Stimulated activated CD8-positive, alpha-beta memory T cell treated with anti-CD3 and anti-CD28 coated beads, Interleukin-2, amount 100 ng/mL, for 48 hours (primary cell): ENCODE measurements at places on chromosomes 5 and 9.

DNA sequence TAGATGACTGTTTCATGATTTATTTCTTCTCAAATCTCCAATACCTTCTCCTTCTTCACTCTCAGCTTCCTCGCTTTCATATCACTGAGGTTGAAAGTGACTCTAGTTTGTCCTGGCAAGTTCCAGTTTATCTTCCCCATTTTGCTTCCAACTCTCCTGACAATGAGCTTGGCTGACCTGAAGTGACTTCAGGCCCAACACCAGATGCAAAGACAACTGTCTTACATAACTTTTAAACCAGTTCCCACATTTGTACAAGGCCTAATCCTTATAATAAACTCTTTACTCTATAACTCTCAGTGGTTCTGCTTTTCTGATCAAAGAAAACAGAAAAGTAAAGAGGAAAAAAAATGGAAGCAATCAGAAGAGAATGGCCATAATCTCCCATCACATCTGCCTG, 22.0 kb downstream of the GNG10 start:
- no peak for DNase-seq

DNA sequence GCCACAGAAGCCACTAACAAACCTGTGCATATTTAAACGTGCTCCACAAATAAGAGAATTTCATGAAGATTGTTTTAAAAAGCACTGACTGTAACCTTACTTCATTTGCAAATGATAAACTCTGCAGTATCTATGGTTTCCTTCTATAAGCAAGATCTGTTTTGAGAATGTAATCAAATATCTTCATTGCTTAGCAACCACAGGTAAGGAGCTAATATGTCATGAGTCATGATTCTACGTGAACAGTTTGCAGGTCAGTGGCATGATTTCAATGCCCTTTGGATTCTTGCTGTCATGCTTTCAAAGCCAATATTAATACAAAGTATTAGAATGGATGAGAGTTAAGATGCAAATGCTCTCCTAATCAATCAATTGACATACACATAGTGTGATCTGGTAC, 325.0 kb downstream of the EDIL3 start:
- DNase-seq, result no peak

DNA sequence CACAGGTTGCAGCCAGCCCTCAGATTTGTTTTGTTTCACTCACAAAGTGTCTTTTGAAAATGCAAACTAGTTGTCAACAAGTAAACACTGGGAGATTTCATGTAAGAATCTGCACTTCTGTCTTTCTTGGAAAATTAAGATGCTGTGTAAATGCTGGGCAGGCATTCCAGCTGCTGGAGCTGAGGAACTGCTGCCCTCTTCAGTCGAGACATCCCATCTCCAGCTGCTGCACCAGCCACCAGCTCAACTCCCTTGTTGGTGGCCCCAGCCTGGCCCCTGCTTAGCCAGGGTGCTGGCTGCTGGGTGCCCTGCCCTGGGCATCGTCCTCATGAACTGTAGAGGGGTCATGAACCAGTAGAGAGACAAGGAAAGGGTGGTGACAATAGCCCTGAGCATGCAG, 33.1 kb upstream of the AFAP1L1 start:
- DNase-seq, result no peak

GRCh38 chr5:143019614-143020515, 249.7 kb downstream of the ARHGAP26 start:
- DNase-seq, result no peak

GRCh38 chr5:59178482-59178881, 595.6 kb downstream of the RAB3C start:
- no peak for DNase-seq

DNA sequence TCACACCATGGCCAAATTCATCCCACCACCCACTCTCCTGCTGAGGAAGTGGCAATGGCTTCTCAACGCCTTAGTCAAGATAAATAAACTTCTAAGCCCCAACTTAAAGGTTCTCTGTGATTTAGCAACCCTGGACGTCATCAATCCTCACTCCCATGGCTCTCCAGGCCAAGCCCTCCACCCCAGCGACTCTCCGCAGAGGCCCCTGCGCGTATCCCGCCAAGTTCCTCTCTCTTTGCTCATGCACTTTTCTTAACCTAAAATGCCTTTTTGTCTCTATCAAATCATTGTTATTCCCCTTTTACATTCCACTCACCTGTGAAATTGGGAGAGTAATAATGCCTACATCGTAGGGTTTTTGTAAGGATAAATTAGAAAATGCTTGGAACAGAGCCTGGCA, 88.6 kb downstream of the NRG2 start:
- no peak for DNase-seq

DNA sequence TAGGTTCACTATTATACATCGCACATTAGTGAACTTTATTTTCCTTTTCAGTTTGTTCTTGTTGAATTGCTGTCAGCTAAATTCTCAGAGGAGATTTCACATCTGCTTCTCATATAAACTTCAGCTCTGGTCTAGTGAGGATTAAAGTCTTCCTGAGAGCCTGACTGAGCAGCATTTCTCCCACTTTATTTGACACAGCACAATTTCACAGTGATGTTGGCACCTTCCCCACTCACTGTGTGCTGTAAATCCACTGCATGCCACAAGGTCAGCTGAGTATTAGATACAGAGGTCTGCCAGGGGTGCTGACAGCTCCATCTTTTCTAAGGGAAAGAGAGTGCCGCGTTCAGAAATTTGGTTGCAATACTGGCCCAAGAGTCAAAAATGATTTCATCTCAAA, 567.4 kb downstream of the PRR16 start:
- DNase-seq, result no peak

DNA sequence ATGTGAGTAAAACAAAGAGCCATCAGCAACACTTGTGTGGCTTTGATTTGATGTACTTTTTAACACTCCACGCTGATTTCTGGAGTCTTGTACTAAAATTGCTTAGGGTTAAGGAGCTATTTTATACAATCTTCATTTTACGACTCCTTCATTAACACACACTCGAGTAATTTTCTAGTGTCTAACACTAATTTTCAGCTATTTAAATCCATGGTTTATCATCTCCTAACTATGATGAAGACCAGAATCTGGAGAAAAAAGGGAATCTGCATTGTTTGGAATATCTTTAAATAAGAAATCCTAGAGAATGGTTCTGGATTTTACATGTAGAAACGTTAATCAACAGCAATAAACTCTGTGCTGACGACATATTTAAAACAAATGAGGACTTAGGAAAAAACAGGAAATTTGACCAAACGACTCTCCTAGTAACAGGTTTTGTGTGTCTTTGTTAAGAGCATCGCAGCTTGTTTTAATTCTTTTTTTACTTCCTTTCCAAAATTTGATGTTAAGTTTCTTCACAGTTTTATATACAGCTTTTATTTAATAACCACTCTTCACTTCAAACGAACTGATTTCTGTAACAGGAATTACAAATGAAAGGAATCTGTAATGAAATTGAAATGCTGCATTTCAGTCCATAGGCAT, 138.5 kb downstream of the AOPEP start:
- no peak for DNase-seq

- DNase-seq, result peak; percentile 67
Measured at GRCh38 chr5:176573564-176574296, 24.6 kb downstream of the CDHR2 start.

DNA sequence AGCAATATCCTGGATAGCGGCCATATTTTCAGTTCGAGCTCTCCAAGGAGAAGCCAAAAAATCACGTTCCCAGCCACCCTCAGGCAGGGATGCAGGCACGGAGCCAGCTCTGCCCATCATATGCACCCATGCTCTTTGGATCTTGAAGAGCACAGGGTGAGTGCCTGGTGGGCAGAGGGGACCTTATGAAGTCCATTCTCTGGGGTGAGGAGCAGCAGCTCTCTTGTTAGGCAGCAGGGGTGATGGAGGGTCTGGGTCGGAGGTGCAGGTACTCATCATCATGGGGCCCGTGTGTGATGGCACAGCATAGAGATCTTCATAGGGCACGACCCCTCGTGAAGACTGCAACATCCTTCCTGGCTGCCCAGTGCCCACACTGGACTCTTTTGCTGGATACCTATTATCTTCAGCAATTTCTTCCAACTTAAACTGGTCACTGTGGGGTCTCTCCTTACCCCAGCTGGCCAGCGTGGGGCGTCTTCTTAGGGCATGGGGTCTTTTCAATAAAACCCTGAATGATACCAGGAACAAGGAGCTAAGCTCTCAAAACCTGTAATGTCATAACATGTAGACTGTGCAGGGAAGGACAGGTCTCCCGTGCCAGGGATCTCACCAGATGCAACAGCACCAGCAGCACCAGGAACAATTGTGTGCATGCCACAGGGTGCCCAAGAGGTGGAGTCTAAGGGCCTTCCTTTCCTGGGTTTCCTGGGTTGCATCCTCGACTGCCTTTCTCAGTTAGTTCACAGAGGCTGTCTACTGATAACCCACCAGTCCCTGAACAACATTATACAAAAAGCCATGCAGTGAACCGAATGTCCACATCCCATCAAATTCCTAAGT, 165.0 kb downstream of the TENT4A start:
- no peak for DNase-seq

- no peak for DNase-seq
Measured at GRCh38 chr5:153969563-153969895, 69.2 kb downstream of the FAM114A2 start.

DNA sequence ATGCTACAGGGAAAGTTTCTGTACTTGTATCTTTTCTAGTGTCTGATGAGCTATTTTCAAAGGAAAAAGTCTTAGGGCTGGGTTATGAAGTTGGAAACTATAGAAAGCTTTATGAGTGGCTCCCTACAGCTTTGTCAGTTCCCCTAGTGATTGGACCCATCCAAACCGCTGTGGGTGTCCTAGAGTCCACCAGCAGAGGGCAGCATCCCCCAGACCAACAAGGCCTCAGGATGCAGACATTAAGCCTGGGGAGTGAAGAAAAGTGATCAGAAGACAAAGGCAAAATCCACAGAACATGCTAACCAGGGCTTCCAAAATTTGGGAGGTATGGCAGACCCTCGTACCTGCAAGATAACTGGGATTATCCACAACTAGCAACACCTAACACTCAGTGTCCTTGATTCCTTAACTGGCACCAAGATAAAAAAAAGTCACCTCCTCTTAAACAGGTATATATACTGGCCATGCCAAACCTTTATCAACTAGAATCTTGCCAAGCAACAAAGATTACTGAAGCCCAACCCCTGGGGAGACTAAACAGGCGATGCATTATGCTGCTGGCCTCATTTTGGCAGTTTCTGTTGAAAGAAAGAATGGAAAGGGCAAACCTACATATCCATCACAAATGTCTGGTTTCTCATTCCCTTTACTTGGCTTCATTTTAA, 110.4 kb upstream of the NR5A1 start:
- peak; percentile 68 for DNase-seq

GRCh38 chr5:38888041-38888440, 42.2 kb downstream of the OSMR start:
- DNase-seq, result no peak
